ENCODE measurements at places on chromosomes 12 and 14. TPM values are rescaled to one million over a fixed set of nuclear protein-coding genes. Genes with fewer than 3 reads are reported as not detected.

DNA sequence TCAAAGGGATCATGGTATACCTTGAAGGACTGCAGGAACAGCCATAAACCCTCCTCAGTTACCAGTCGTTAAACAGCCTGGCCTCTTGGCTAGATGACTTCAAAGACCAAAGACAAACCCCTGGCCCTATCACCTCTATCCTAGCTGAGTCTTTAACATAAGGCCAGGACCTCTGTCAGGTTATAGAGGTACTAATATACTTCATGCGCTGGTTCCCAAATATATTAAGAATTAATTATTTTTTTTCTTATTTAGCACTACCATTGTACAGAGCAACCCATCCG lies 459.8 kb downstream of the RAD51B start:
- H3K27ac ChIP-seq, result no peak overlapping the region
- H3K4me3 ChIP-seq, result no peak overlapping the region
- no peak for DNase-seq
- no peaks in the 10 kb centered on the region for H3K36me3 ChIP-seq
- H3K27me3 ChIP-seq, result no peaks in the 10 kb centered on the region
- peaks cover 28% of the 10 kb centered on the region for H3K4me1 ChIP-seq

Gene TPPP2
- not detected for total RNA-seq

Gene SLC6A13
- 1.8 TPM for total RNA-seq

DNA sequence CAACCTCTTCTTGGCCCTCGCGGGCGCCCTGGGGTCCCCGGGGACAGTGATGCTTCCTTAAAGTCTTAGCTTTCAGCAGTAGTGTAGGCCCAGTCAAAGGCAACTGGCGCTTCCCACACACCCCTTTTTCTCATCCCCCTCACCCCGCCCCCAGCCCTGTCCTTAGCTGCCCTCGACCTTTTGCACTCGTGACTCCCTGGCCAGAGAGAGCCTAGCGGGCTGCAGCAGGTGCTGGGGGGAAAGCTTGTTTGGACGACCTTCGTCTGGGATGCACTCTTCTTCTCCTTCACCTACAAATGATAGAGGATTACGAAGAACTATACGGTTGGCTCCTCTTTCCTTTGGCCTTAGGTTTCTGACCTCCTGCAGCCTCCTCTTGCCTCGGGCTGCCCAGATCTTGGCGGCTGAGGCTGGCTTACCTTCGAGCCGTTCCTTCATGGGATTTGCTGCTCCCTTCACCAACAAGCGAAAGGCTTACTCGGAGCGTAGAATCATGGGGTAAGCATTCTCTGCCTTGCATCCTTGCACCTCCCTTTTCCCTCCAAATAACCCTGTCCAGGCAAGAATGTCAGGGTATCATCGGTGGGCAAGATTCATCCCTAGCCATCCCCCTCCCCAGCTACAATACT lies 815 bp downstream of the COQ10A start:
- H3K4me1 ChIP-seq, result peaks cover 23% of the 10 kb centered on the region
- peak overlapping the region; percentile 84 for H3K4me3 ChIP-seq
- H3K36me3 ChIP-seq, result peaks cover 31% of the 10 kb centered on the region
- peak; percentile 23 for DNase-seq
- no peaks in the 10 kb centered on the region for H3K27me3 ChIP-seq

Gene WNT1
- total RNA-seq, result 0.34 TPM

GRCh38 chr14:91985008-91985407 lies 37.5 kb upstream of the FBLN5 start:
- H3K4me1 ChIP-seq, result peaks cover 31% of the 10 kb centered on the region
- H3K4me3 ChIP-seq, result no peak overlapping the region
- H3K36me3 ChIP-seq, result peaks cover 11% of the 10 kb centered on the region

DNA sequence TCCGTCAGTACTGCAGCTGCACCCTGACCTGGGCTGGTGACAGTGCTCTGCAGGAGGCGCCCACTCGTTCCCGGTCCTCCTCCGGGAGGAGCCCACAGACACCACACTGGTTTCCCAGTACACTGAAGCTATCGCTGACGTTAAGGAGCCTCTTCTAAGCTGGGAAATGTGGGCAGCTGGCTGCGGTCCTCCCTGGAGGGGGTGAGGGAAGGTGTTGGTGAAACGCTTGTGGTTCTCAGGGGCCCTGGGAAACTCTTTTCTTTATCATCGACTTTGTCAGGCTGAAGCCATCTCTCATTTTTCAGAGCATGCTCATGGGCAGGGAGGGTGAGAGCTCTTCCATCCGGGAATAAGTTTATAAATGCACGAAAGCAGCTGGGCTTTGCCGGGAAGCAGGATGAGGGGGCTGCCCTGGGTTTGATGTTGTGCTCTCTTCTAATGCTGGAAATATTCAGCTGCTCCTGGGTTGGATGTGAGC lies 176.0 kb downstream of the CHST11 start:
- peaks cover 16% of the 10 kb centered on the region for H3K4me1 ChIP-seq
- H3K36me3 ChIP-seq, result no peaks in the 10 kb centered on the region
- no peaks in the 10 kb centered on the region for H3K27me3 ChIP-seq

Gene CEBPE
- 0.77 TPM for total RNA-seq

GRCh38 chr12:82948491-82948890 lies 261.8 kb downstream of the TMTC2 start:
- H3K36me3 ChIP-seq, result no peaks in the 10 kb centered on the region
- no peaks in the 10 kb centered on the region for H3K4me1 ChIP-seq
- H3K27me3 ChIP-seq, result no peaks in the 10 kb centered on the region
- H3K27ac ChIP-seq, result no peak overlapping the region
- no peak for DNase-seq

- no peaks in the 10 kb centered on the region for H3K4me1 ChIP-seq
- no peak for DNase-seq
- H3K4me3 ChIP-seq, result no peak overlapping the region
- no peaks in the 10 kb centered on the region for H3K27me3 ChIP-seq
- no peak overlapping the region for H3K27ac ChIP-seq
Observed at GRCh38 chr14:102121567-102121966, 18.1 kb upstream of the WDR20 start.

Gene IFI27L1
- total RNA-seq, result 16.4 TPM

DNA sequence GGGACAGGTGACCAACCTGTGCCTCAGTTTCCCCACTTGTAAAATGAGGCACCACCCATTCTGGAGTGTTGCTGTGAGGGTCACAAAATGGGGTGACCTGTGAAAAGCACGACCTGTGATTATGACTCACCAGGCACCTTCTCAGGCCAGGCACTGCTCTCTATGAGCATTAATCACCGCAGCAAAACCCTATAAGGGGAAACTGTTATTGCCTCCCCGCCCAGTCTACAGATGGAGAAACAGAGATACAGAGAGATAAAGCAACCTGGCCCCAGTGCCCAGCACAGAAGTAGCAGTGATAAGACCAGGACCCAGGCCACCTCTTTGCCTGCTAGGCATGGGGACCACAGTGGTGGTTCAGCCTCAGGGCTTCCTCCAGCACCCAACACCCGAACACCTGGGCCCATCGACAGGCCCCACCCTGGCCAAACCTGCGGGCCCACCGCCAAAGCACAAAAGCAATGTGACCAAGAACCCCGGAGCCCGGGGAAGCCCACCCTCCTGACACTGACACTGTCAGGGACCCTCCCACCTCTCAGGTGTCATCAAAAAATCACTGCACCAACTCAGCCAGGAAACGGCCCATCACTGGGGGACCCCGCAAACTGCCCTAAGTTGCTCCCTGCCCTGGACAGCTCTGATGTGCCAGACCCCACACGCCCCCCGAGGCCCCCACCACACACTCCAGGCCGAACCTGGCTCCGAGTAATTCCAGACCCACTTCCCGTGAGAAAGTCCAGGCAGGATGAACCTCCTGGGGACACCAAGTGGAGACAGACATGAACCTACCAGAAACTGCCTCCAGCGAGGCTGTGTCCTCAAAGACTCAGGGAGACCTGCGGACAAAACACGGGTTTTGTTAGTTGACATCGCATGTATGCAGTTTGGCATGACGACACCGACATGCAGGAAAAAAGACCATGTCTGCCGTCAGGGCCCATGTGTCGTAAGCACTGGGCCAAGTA lies 32.4 kb downstream of the NCOR2 start:
- DNase-seq, result no peak
- H3K36me3 ChIP-seq, result peaks cover 3% of the 10 kb centered on the region
- no peaks in the 10 kb centered on the region for H3K27me3 ChIP-seq
- H3K4me3 ChIP-seq, result no peak overlapping the region
- peaks cover 54% of the 10 kb centered on the region for H3K4me1 ChIP-seq
- no peak overlapping the region for H3K27ac ChIP-seq

Gene SYNE3
- total RNA-seq, result 38.8 TPM

- H3K4me1 ChIP-seq, result no peaks in the 10 kb centered on the region
- no peaks in the 10 kb centered on the region for H3K36me3 ChIP-seq
- H3K27ac ChIP-seq, result no peak overlapping the region
- DNase-seq, result no peak
- H3K4me3 ChIP-seq, result no peak overlapping the region
Observed at GRCh38 chr12:109553483-109553882, 19.8 kb downstream of the MMAB start.

Gene GALC
- total RNA-seq, result 37.6 TPM

Gene RAPGEF3
- total RNA-seq, result 43.9 TPM

DNA sequence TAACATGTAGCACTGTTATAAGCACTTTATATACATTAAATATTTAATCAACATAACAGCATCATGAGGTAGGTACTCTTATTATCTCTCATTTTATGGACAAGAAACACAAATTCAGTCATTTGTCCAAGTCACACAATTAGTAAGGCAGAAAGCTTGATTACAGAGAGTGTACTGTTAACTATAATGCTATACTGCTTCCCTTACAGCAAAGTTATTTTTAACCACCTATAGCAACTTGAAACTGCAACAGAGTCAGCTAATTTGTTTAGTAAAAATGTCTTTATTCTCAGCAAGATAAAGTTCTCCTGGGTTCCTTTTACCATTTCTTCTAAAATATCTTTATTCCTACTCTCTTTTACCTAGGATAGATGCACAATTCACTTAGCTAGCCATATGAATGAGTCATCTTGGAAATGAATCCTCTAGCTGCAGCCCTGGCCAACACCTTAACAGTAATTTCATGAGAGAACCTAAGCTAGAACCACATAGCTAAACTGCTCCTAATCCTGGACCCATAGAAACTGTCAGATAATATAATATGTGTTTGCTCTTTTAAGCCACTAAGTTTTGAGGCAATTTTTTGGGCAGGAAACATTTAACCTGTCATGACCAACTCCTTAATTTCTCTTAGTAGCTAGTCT lies 90.2 kb upstream of the HECTD1 start:
- H3K4me1 ChIP-seq, result no peaks in the 10 kb centered on the region
- no peaks in the 10 kb centered on the region for H3K27me3 ChIP-seq
- H3K36me3 ChIP-seq, result peaks cover 5% of the 10 kb centered on the region
- DNase-seq, result no peak
- H3K4me3 ChIP-seq, result no peak overlapping the region

Gene LPAR5
- total RNA-seq, result 3.0 TPM

GRCh38 chr14:58109744-58110143 lies 42.3 kb downstream of the ARMH4 start:
- no peaks in the 10 kb centered on the region for H3K36me3 ChIP-seq
- no peak for DNase-seq
- H3K27ac ChIP-seq, result no peak overlapping the region
- H3K4me1 ChIP-seq, result no peaks in the 10 kb centered on the region
- H3K27me3 ChIP-seq, result no peaks in the 10 kb centered on the region
- no peak overlapping the region for H3K4me3 ChIP-seq
